ENCODE measurements at places on chromosomes 7 and 10.

DNA sequence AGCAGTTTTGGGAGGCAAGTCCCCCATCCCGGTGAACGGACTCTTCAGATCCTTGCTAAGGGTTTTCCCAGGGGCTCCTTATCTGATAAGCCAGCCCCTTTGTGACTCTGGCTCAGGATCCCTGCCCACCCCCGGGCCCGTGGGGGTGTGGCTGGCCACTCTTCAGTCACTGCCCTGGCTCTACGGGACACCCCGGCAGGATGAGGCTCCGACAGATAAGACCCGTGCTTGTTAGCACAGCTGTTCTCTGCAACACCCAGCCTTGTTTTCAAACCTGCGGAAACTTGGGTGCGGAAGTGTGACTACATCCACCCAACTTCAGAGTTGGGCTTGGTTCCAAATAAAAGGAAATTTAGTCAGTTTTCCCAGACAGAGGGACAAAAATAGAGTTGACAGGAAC lies 66.7 kb upstream of the PODXL start:
- DNase-seq: no peak

DNA sequence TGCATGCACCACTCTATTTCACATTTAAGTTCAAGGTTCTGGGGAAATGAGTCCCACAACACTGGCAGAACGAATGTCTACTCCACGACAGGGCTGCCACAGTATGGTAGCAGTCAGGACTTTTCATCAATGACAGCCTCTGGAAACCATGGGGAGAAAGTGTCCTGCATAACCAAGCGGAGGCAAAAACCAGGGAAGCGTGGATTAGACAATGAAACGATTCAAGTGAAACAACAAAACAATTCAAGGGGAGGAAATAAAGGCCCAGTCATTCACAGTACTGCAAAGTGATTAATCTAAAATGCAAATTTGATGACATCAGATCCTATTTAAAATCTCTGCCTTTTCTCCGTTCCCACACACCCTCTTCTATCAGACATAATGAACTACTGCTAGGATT lies 168.2 kb downstream of the DPY19L1 start:
- DNase-seq: no peak

- no peak for DNase-seq
Measured at GRCh38 chr7:855686-856369, 20.5 kb upstream of the GET4 start.

DNA sequence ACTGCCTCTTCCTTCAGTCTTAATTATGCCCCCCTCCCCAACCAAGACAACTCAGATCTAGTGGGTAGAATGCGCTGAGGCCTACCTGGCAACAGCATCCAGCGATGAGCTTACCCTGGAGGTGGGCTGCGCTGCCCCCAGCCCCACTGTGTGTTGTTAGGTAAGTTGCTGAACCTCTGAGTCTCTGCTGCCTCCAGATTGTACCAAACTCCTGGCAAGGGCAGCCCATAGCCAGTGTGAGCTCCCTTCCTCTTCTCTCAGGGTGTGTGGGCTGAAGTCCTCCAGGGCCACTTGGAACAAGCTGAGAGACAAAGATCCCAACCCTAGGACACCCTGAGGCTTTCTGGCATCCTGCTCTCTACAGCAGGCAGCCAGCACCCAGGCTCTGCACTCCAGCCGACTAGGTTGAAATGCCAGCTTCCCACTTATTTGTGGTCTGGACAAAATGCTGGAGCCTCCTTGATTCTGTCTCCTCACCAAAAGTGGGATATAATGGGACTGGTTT lies 135.3 kb downstream of the ARHGAP22 start:
- DNase-seq: no peak

DNA sequence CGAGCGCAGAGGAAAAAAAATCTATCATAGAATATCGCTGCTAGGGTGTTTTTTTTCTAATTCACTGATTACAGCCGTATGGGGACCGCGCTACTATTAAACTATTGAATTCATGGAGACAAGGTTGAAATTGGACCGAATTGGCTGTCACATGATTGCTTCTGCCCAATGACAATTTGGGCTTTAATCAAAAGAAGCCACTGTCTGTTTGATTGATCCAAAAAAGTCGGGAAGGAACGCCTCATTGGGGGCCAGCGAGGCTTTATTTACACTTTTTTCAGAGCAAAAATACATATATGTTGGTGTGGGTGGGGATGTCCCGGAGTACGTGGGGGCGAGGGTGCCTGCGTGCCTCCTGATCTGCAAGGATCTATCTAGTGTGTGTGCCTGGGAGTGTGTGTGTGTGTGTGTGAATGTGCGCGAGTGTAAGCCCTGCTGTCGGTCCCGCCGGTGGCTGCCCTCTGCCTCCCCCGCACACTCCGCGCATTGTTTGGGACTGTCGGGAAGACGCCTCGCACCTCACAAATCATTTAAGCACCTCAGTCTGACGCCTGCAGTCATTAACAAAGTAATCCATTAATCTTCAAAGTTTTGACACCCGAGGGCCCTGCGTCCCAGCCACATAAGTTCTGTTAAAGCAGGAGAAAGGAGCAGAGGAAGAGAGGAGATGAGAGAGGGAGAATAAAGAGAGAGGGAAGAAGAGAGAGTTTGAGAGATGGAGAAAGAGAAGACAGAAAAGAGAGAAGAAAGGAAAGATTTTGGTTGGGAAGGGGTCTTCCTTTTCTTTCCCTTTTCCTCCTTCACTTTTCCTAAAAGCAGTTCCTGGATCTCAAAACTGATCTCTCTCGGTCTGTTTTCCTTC lies at the start of gene HOXA2:
TSS of gene HOXA2 (minus strand) at position 103 of the 862 bp plus-strand sequence. CDS start 183 bp downstream, outside the sequence.
- no peak for DNase-seq

DNA sequence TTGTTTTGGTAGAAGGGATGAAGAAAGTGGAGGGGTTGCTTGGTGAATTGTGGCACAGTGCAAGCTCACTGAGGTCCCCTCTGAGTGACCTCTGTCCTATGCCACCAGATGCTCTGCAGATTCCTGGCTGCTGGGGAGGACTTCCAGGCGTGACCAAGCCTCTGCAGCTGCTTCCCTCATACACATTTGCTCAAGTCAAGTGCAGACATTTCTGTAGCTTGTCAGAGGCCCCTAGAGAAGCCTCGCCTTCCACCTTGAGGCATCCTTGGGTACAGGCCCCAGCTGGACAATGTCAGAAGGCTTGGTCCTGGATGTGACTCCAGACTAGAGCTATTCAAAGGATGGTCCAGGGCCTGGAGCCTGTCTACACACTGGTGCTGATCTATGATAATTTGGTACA lies 464.2 kb downstream of the PLXNA4 start:
- DNase-seq: no peak

- no peak for DNase-seq
Measured at GRCh38 chr7:98040626-98041360, 50.8 kb upstream of the OCM2 start.

DNA sequence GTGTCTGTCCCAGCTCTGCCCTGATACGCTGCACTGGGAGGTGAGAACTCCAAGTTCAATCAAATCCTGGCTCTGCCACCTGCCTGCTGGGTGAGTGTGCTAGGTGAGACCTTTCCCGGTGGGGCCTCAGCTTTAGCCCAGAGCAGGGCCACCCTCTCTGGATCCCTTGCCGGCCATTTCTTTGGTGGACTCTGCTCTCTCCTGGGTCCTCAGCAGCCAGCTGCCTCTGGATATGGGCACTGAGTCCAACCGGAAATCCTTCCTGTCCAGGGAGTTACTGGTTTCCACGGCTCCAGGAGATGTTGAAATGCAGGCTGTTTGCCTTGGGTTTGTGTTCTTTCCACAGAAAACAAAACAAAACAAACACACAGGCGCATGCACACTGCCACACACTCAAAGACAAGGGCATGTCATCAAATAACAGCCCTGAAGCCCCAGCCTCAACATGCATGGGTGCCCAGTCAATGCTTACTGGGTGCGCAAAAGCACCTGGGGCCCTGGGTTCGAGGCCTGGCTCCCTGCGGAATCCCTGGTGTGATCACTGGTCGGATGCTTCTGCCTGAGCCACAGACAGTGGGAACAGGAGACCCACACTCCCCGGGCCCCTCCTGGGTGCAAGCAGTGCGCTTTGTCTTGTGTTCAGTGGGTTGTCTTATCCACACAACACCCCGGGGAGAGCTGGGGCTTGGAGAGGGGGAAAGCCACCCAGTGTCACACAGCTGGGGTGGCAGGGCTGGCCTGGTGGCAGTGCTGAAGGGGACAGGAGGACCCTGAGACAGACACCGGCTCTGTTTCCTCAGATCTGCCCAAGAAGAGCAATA lies 33.1 kb downstream of the PPIF start:
- no peak for DNase-seq

DNA sequence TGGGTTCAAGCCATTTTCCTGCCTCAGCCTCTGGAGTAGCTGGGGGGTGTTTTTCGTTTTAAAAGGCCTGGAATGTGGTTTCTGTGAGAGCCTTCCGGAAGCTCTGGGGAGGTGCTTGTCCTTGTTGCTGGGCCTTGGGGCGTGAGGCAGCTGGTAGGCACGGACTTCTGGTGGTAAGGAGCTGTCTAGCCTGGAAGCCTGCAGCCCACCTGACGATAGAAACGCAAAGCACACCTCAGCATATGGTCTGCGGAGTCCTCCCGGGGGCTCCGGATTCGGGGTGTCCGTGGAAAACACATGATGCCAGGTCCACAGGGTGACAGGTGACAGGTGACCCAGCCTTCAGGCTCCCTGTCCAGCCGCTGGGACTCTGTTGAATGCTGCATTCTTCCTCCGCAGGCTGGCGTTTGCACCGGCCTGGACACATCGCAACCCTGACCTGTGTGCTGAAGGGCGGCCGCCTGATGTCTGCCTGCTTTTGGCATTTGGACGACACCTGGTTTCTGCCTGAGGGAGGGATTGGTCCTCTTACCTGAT lies 37.3 kb downstream of the INPP5A start:
- no peak for DNase-seq

DNA sequence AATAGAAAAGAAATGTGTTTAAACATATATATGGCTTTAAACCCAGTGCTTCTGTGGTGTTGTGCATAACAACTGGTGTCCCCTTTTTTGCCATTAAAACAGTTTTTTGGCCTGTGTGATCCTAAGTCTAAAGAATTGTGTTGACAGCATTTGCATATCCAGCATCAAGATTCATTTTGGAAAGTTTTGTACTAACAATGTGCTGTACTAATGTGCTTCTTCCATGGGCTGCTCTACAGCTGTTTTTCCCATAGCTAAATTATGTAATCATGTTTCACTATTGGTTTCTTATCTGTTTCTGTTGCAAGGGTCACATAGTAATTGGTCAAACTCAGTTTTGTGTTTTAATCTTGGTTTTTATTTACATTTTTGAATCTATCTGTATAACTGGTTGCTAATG lies 5.5 kb downstream of the CNNM2 start:
- DNase-seq: no peak

DNA sequence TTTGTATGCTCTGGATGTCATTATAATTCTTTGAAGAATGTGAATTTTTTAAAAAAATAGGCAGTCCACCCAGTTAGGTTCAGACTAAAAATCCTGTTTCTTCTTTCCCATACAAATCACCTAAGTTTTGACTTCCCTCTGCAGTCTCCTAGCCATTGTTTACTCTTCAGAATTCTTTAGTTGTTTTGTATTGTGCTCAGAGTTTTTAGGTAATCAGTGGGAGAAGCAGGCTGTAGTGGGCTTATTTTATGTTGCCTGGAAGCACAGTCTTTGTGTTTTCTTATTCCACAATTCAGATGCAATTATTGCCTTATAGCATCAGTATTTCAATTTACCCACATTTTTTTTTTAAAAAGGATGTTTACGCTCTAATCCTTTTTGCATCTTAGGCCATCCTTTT lies 94.9 kb downstream of the AKAP9 start:
- no peak for DNase-seq

- no peak for DNase-seq
Measured at GRCh38 chr7:157265051-157265450, 71.8 kb upstream of the DNAJB6 start.

All from stimulated activated naive CD8-positive, alpha-beta T cell treated with anti-CD3 and anti-CD28 coated beads, Interleukin-15, Interleukin-2, amounts not matched to agents 100 U/mL and 50 U/mL, for 24 hours (primary cell).